ENCODE measurements at places on chromosomes 3 and 15. TPM values are rescaled to one million over a fixed set of nuclear protein-coding genes. Genes with fewer than 3 reads are reported as not detected.

ANKRD63 gene
- 0.65 TPM for total RNA-seq

CHRNB4 gene
- not detected for total RNA-seq

LRRC3B gene
- total RNA-seq = 0.13 TPM

GRK7 gene
- not detected for total RNA-seq

ZBTB47 gene
- total RNA-seq = 82.3 TPM

SLC28A1 gene
- total RNA-seq = 0.46 TPM

PLCH1 gene
- total RNA-seq = 1.3 TPM

EFHB gene
- not detected for total RNA-seq

TEX264 gene
- total RNA-seq = 34.7 TPM

GOLGA6B gene
- total RNA-seq = not detected

TTLL13 gene
- not detected for total RNA-seq

SMAD6 gene
- 14.1 TPM for total RNA-seq
